EH (cell line): ENCODE measurements at places on chromosomes 13 and 19.

DNA sequence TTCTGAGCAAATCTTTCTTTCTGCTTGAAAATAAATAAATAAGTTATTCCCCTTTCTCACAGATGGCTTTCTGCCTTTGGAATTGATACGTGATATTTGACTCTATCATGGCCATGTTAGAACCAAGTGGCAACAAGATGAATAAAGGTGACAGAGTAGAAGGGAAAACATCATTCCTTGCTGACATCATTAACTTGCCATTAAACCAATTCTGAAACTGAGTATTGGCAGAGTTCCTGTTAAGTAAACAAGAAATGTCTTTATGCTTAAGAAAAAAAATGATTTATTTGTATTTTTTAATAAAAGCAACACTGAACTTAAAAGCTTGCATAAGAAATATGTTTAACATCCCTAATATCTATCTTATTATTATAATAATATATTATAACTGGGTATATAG is 828.1 kb downstream of the PCDH9 start:
- DNase-seq = no peak

DNA sequence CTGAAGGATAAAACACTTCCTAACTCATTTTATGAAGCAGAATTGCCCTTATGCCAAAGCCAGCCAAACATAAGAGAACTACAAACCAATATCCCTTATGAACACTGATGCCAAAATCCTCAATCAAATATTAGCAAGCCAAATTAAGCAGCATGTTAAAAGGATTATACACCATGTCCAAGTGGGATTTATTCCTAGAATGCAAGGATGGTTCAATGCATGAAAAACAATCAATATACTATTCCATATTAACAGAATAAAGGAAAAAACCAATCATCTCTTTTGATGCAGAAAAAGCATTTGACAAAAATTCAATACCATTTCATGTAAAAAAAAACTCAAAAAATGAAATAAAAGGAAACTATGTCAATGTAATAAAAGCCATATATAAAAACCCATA is 10.9 kb downstream of the ZNF792 start:
- no peak for DNase-seq

- peak; percentile 9 for DNase-seq
Measured at GRCh38 chr13:102402290-102402689, 442 bp upstream of the FGF14 start.

GRCh38 chr13:40665126-40666044 is 1.1 kb downstream of the FOXO1 start:
- DNase-seq = peak; percentile 36

DNA sequence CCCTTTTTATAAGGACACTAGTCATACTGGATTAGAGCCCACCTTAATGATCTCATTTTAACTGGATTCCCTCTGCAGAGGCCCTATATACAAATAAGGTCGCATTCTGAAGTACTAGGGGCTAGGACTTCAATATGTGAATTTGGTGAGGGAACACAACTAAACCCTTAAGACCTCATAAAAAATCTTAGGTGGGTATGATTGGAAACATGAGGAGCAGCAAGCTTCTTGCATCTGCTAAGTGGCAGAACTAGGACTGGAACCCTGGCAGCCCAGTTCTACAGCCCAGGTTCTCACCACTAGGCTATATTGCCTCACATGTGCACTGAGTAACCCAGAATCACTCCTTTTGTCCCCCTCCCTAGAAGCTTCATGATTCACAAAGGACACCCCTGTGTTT is 17.1 kb upstream of the GRWD1 start:
- no peak for DNase-seq

DNA sequence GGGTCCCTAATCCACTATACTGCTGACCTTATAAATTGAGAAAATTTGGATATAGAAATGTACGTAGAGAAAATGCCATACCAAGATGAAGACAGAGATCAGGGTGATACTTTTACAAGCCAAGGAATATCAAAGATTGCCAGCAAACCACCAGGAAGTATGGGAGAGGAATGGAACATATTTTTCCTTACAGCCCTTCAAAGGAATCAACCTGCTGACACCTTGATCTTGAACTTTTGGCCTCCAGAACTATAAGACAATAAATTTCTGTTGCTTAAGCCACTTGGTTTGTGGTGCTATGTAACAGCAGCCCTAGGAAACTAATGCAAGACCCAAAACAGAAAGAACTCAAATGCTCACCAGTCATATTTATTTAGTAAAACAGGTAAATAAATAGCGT is 10.3 kb upstream of the NDFIP2 start:
- no peak for DNase-seq

- no peak for DNase-seq
Measured at GRCh38 chr19:43707158-43707712, 8.6 kb upstream of the IRGC start.

- DNase-seq = no peak
Measured at GRCh38 chr13:50209631-50210030, 194.4 kb downstream of the KCNRG start.

DNA sequence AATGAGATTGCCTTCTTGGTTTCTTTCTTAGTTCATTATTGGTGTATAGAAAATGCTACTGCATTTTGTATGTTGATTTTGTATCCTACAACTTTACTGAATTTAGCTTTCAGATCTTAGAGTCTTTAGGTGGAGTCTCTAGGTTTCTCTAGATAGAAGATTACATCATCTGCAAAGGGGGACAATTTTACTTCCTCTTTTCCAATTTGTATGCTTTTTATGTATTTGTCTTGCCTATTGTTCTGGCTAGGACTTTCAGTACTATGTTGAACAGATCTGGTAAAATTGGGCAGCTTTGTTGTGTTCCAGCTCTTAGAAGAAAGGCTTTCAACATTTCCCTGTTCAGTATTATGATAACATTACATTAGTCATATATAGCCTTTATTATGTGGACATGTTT is 101.0 kb upstream of the SPRY2 start:
- no peak for DNase-seq

DNA sequence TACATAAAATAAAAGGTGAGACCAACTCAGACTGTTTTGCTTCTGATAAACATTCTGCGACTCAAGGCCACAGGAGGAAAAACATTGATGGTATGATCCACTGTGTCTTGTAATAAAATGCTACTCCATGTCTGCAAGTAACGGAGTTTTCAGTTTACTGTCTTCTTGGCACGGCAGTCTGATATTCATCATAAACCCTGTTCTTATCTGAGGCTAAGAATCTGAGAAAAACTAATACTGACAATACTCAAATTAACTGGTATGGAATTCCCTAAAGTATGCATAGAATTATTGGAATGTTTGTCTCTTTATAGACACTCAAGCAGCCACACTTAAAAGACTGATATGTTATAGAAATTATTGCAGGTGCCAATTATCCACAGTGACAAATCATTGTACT is 125.5 kb downstream of the TBC1D4 start:
- DNase-seq = peak; percentile 59
